SW480 (cell line): ENCODE measurements at places on chromosomes 1 and 21.
A peak's percentile ranks its signal among the peaks of the same experiment; 100 is the strongest.

GRCh38 chr21:41752231-41752681 is 14.6 kb downstream of the RIPK4 start:
- peak; percentile 48 for DNase-seq

- DNase-seq = no peak
Observed at GRCh38 chr1:29162025-29162424, 19.7 kb downstream of the SRSF4 start.

DNA sequence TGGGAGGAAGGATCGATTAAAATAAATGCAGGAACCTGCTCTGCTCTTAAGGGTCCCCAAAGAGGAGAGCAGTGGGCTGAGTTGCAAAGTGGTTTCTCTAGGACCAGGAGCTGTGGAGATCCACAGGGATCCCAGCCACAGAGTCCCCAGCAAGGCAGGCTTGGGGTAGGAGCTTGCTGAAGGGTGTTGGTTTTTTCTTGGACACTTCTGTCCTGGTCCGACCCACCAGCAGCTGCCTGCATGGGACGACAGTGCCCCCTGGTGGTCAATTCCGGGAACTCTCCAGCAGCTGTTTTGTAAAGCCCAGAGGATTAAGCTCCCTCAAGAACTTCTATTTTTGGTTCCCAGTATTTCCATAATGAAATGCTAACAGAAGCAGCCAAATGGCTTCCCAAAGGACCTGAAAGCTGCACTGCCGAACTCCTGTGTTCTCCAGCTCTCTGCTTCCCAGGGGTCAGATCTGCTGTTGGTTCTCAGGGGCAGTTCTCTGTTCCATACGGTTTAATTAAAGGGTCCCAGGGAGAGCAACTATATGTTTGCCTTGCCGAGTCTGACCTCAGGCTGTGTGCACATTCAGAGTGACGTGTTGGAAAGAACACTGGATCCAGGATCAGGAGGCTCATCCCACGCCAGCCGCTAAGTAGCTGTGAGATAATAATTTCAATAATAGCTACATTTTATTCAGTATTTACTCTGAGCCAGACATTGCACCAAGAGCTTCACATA is 23.2 kb downstream of the NENF start:
- DNase-seq = peak; percentile 65

- DNase-seq = no peak
Observed at GRCh38 chr1:241357366-241358340, 648 bp upstream of the RGS7 start.

GRCh38 chr1:112614460-112615065 is 4.4 kb downstream of the ST7L start:
- peak; percentile 29 for DNase-seq

GRCh38 chr21:36186506-36187399 is 30.1 kb downstream of the DOP1B start:
- DNase-seq = no peak

- no peak for DNase-seq
Observed at GRCh38 chr1:159900755-159901360, 893 bp upstream of the CFAP45 start.

DNA sequence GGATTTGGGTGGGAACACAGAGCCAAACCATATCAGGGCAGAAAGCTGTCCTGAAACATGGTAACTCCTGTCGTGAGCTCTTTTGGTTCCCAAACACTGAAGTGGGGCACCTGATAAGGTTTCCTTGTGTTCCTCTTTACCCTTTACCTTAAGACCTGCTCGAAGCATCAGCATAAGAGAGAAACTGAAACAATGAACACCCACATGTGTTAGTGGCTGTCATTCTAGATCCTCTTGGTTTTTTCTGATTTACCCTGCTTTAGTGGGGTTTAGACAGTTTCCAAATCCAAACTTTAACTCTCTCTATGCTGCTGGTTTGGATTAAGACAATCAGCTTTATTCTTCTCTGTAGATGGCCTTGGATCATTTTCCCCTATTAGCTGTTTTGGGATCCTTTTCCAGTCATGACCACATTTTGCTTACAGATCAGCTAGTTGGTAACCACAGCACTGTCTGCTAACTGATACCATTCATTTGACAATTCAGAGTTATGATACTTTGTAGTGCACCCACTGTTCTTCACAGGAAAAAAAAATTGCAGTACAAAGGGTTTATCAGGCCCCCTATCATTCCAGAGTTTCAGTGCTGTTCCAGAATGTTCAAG is 975 bp upstream of the MNDA start:
- no peak for DNase-seq

DNA sequence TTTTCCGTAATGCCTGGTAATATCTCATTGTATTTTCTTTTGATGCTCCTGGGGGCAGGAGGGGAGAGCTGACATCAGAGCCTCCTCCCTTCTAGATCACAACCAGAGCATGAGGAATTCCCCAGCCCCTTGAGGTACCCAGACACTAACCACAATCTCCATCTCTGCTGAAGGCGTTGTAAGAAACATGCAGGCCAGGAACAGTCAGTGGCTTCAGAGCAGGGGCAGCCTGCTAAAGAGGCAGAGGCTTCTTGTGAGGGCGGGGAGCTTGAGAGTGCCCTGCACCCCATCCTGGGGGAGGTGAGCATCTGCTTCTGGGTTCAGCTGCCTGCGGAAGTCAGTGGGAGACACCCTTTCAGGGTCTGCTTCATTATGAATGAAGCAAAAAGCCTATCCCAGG is 19.0 kb downstream of the MAPKAPK2 start:
- DNase-seq = no peak
